Stimulated activated CD8-positive, alpha-beta memory T cell treated with anti-CD3 and anti-CD28 coated beads, Interleukin-7, amount 100 ng/mL, for 1 hour (primary cell): ENCODE measurements at places on chromosomes 11 and 22.

- no peak for DNase-seq
Observed at GRCh38 chr11:69193629-69194028, 37.9 kb downstream of the SMIM38 start.

- no peak for DNase-seq
Observed at GRCh38 chr11:71930556-71931244, 1.9 kb downstream of the RNF121 start.

GRCh38 chr11:118358071-118358470 lies 1.3 kb upstream of the UBE4A start:
- DNase-seq: no peak

GRCh38 chr22:42931421-42932196 lies 74.5 kb upstream of the ARFGAP3 start:
- DNase-seq: no peak

GRCh38 chr11:65719871-65720210 lies 757 bp downstream of the RNASEH2C start:
- DNase-seq: no peak

- no peak for DNase-seq
Observed at GRCh38 chr11:64101461-64101860, 64.5 kb downstream of the MACROD1 start.

- DNase-seq: no peak
Observed at GRCh38 chr11:44687388-44687787, 39.4 kb upstream of the TSPAN18 start.

DNA sequence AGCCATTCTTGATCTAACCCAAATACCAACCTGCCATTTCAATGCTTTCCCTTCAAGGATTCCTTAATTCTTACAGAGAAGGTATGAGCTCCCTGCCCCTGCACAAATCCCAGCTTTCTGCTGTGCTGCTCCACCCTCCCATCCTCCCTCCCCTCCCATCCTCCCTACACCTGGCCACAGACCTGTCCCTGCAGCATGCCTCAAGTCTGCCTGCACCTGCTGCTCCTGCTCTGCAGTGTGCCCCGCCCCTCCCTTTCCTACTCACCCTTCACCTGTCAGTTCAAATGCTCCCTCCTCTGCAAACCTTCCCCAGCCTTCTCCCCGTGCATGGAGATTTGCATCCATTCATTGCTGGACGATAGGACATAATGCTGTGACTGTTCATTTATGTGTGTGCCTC lies 139.9 kb upstream of the NARS2 start:
- no peak for DNase-seq

DNA sequence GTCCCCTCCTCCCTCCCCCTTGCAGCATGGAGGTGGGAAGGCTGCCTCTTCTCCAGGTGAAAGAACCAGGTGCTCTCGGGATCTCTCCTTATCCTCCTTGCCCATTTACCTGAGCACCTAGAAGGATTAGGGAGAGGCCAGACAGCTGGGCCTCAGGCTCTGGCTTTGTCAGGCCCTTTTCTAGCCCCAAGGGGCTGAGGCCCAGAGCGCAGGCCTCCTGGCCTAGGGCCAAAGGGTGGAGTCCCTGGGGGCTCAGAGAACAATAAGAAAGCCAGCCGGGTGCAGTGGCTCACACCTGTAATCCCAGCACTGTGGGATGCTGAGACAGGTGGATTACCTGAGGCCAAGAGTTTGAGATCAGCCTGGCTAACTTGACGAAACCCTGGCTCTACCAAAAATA lies 5.4 kb upstream of the TTLL1 start:
- no peak for DNase-seq

DNA sequence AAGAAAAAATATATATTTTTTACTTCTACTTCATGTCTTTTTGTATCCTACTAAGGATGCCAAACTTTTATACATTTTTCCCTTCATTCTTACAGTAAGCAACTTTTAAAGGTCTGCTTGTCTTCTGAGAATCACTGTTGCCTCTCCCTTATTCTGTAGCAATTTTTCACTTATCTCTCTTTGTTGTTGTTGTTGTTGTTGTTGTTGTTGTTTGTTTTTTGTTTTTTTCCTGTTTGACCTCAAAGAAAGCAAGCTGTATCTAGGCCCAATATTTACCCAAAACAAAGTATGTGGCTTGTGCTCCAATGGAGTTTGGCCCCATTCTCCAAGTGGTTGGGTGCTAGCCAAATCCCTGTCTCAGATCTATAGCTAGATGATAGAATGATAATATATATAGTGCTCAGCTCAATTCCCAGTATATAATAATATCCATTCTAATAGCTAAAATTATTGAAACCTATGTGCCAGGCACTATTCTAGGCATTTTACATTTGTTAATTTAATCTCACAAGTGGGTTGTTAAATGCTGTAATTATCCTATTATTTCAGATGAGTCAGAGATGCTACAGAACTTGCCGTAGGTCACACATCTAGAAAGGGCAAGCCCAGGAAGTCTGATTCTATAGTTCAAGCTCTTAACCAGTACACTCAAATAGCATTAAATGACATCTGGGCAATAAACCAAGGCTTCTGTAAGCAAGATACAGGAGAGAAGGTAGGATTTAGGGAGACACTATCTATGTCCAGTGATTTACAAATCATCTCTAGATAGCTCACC lies 205.1 kb upstream of the PITPNB start:
- no peak for DNase-seq

- no peak for DNase-seq
Observed at GRCh38 chr11:70089631-70090030, 11.5 kb downstream of the ANO1 start.

GRCh38 chr11:35011389-35011788 lies 95.0 kb downstream of the PDHX start:
- no peak for DNase-seq

- DNase-seq: no peak
Observed at GRCh38 chr22:41338614-41339212, 37.4 kb downstream of the ZC3H7B start.

GRCh38 chr11:87097582-87097981 lies 59.8 kb downstream of the TMEM135 start:
- no peak for DNase-seq

DNA sequence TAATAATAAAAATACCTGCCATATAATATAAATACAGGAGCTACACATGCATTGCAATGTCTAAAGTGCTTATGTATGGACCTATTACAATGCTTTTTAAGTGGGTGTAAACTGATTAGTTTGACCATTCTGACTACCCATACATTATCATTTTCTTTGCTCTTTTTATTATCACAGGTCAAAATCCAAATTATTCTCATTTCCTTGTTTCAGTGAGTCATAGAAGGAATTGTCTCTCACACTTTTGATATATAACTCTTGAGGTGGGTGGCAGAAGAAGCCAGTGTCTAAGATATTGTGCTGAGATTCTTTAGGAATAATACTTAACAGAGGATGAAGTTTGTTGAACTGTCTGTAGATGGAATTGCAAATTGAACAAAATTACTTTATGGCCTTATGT lies 35.6 kb downstream of the GAS2 start:
- no peak for DNase-seq

- no peak for DNase-seq
Observed at GRCh38 chr22:29151316-29151715, 54.4 kb upstream of the EMID1 start.

DNA sequence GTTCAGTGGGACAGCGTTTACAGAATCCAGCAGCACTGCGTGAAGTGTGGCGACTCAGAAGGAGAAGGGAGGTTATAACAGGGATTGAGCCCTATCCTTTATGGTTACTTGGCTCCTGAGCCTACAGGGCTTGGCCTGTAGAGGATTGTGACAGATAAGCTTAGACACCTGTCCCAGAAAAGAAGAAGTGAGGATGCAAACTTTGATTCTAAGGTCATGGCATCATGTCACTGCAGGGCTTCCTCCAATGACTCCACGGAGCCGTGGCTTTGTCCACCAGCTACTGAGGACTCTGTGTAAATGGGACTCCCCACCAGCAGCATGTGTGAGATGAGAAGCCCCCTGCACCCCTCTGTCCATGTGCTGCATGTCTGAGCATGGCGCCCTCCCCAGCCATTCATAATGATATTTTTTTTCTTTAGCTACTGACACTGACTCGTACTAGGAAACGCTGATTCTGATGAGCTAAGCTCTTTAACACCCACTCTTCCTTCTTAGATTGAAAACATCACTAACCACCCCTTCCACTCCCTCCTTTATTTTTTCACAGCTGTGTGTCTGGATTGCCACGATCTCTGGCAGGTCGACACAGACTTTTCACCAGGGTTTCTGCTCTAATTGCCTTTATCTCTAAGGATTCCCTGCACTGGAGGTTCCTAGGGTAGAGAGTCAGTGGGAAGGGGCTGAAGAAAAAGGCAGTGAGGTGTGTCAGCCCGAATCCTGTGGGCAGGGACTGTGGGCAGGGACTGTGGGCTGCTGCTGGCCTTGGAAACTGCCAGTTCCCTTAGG lies 65.5 kb upstream of the TTC12 start:
- DNase-seq: no peak

- no peak for DNase-seq
Observed at GRCh38 chr11:96162816-96163499, 180.0 kb downstream of the MAML2 start.

DNA sequence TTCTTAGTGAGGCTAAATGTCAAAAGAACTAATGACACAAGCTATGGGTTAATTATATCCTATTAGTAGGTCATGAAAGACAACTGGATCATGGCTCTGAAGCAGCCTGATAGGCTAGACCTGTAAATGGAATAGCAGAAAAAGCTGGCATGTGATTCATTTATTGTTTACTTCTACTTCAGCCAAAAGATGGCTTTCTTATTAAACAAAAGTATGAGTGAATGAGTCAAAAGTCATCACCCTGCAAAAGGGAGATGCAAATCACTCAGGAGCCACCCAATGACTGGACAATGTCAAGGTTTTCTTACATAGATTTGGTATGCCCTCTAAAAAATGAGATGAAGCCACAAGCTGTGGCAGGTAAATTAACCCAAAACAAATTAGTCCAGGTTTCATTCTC lies 138.0 kb downstream of the TRPC6 start:
- no peak for DNase-seq

- DNase-seq: no peak
Observed at GRCh38 chr11:7423946-7424345, 61.4 kb upstream of the OLFML1 start.

DNA sequence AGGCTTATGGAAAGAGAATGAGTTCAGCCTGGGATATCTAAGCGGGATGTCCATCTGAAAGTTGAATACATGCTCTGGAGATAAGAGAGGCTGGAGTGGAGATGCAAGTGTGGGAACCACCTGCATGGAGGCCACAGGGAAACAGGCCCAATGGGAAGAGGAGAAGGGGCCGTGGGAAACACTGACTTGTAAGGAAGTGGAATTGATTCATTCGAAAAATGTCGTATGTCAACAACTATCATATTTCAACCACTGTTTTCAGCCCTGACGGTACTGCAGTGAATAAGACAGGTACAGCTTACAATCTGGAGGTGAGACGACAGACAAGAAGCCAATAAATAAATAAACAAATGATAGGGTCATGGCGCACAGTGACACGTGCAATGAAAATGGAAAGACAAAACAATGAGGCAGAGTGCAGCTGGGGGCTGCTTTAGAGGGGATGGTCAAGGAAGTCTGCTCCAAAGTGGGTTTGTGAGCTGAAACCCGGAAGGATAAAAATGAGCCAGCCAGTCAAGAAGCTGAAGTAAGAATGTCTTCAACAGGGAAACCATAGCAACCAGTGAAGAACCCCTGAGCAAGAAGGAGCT lies 35.9 kb downstream of the EFCAB6 start:
- DNase-seq: no peak
